ENCODE measurements at places on chromosomes 5 and 9.

- no peak for DNase-seq
Measured at GRCh38 chr5:156329171-156329611, 2.2 kb downstream of the SGCD start.

DNA sequence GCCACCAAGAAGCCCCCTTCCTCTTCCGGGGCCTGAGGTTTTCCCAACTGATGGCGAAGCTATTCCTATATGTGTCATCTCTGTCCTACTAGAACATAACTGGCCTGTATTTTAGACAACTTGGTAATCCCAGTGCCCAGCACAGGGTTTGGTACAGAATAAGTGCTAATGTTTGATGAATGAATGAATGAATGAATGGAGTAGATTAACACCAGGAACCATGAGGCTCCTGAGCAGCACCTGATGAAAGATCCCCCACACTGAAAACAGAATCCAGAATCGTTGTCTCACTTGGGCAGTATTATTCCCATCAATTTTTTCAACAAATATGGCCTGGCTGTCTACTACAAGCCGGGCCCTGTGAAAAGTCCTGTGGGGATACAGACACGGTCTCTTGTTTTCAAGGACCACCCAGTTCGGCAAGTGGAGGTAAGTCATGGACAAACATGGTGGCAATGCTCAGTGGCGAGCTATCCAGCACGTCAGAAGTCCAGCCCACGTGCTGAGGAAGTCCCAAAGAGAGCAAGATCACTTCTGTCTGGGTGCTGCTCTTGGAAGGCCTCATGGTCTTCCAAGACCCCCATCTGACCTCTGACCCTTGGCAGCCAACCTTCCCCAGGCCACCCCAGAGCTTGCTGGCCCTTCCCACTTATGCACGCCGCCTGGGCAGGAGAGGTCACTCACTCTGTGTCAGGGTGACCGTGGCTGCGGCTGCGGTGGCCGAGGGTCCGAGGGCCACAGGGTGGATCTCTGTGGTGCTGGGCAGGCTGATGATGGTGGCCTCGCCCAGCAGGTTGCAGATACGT is 1.0 kb downstream of the NAIF1 start:
- DNase-seq = no peak

DNA sequence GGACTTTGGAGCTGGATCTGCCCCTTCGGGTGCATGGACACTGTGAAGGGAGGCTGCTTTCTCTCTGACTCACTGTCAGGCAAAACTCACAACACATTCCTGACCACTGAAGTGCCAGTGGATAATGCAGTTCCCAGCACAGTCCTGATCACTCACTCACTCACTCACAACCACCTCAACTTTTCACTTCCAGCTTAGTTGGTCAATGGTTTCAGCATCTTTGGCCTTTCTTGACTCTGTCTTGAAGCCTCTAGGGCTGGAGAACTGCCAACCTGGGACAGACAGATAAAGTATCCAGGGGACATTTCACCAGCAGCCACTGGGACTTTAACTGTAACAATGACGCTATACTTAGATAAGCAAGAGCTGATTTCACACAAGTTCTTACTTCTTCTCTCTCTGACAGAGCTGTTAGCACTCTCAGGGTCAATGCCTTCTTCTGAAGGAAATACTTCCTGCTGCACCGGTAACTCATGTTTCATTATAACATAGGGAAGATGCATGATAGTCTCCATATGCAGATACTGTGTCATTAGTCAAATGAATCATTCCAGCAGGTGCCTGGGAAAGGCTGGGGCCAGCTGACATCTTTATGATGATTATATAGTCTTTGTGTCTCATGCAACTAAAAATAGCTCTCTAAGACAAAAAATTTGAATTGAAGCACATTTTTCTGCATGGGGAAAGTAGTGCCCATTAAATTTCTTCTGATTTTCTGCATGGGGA is 499.0 kb downstream of the SEMA5A start:
- no peak for DNase-seq

DNA sequence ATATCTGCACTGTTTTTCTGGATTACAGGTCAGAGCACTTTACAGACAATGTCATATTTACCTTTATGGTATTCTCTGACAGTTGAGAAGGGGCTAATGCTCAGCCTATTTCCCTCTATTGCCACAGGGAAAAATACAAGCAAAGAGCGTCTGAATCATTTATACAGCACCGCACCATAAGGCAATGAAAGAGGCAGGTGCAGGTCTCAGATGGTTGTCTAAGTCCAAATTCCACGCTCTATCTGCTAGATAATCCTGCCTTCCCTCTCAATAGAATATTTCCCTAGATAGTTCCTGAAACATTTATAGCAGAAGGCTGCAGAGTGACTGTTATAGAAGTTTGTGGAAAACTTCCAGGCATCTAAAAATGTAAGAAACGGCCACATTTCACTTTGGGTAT is 446.1 kb upstream of the CDH6 start:
- DNase-seq = no peak

DNA sequence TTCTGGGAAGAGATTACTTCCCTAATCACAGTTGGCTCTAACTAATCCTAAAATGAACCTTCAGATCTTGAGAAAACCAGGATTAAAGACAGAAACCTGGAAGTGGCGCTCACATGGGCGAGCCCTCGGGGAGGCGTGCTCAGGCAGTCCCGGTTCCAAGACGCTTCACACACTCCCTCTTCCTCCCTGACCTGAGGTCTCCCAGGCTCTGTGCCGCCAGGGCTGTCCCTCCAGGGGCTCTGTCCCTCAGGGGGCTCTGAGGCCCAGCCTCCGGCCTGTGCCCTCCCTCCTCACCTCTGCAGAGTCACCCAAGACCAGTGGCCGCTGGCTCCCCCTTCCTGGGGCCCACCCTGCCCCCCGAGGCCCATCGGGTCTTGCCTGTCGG is 10.2 kb downstream of the SLC9A3 start:
- no peak for DNase-seq

GRCh38 chr5:127935398-127935797 is 148.2 kb upstream of the SLC12A2 start:
- DNase-seq = no peak

DNA sequence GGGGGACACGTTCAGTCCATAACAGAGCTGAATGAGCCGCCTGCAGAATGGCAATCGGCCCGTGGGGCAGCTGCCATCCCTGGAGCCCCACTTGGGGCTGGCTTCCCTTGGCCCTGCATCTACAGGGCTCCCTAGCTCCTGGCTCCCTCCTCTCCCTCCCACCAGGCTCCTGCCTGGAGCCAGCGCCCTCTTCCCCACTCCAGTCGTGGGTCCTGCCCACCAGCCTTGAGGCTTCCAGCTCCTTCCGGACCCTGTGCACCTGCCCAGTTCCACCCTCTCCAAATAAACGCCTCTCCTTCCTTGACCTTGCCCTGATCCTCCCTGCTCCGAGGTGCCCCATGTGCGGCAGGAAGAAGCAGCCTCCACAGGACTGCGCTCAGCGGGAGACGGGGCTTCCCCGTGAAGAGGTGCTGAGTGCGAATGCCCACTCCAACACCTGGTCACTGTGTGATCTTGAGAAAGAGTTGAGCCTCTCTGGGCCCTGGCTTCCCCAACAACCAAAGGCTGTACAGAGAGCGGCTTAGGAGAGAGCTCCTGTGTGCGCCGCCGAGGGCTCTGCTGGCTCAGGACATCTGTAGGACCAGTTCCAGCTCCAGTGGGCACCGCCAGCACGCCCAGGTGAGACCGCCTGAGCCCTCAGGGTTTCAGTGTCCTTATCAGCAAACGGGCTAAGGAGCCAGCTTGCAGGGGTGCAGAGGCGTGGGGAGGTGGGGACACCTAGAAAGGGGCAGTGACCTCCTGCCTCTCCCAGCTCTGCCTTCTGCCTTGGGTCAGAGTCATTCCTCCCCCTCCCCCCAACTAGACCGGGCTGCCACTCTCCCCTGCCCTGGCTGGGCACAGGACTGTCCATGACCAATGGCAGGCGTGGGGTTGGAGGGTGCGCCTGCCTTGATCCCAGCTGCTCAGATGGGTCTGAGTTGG is 12.1 kb downstream of the C9orf50 start:
- DNase-seq = no peak

DNA sequence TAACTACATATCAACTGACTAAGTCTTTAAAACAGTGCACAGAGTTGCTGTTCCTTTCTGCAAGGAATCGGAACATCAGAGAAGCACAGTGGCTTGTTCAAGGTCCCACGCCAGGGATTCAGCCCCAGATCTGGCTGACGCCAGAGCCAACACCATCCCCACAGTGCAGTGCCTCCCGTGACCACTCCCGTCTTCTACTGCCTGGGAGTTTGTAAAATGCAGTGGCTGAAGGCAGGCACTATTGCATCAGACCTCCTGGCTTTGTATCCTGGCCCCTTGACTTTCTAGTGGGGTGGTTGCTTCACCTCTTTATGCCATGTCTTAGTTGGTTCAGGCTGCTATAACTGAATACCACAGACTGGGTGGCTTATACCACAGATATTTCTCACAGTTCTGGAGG is 131.0 kb downstream of the NSG2 start:
- DNase-seq = no peak

GRCh38 chr9:121239851-121240250 is 28.1 kb upstream of the GSN start:
- DNase-seq = no peak

DNA sequence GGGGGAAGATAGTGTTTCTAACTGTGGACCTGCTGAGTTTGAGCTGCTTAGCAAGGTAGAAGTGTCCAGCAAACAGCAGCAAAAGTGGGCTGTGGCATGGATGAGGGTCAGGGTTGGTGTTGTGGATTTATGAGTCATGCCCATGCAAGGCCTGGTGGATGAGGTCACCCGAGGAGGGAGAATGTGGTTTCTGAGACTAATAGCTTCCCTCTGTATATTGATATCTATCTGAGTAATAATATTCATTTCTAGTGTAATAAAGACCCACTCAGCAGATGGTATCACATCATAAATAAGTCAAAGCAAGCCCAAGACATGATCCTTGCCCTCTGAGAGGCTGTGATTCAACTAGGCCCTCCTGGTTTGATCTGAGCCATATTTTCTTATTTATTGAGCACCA is 597.8 kb upstream of the CLINT1 start:
- no peak for DNase-seq

- DNase-seq = no peak
Measured at GRCh38 chr9:98647236-98647635, 61.5 kb downstream of the GABBR2 start.

- DNase-seq = no peak
Measured at GRCh38 chr5:593511-593910, 18.6 kb upstream of the CEP72 start.

DNA sequence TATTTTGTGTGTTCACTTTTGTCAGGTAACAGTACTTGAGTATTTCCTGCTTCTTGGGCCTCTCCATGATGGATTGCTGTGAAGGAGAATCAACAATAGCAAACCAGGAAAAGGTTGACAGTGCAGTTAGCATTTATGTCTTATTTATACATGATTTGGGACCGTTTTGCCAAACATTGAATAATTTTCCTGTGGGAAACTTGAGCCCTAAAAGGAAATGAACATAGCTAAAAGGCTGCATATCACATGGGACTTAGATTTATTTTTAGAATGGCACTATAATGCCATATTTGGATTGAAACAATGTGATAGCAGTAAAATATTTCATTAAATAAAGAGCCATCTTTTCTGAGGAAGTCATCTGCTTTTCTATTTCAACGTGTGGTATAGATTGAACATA is 15.3 kb downstream of the GPR21 start:
- no peak for DNase-seq

DNA sequence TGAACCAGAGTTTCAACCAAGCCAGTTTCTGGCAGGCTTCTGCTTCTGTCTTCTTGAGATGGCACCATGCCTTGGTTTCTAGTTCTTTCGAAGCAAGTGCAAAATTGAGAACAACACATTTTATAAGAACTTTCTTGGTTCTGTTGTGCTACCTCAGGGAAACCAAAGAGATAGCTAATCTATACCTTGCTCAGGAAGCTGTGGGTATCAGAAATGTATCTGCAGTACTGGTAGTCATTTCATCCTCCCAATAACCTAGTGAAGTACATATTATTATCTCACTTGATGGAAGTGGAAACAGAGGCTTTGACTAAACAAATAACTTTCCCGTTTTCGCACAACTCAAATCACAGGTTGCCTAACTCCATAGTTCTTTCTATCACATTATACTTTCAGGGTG is 246.6 kb downstream of the ENC1 start:
- DNase-seq = no peak

DNA sequence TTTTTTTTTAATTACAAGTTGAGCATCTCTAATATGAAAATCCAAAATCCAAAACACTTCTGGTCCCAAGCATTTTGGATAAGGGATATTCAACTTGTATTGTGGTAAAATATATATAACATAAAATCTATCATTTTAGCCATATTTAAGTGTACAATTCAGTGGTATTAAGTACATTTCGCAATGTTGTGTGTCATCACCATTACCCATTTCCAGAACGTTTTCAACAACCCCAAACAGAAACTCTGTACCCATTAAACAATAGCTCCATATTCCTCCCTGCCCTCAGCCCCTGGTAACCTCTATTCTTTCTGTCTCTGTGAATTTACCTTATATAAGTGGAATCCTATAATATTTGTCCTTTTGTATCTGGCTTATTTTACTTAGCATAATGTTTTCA is 24.9 kb downstream of the TICAM2 start:
- DNase-seq = no peak

- no peak for DNase-seq
Measured at GRCh38 chr5:171428809-171429542, 9.5 kb downstream of the FGF18 start.

DNA sequence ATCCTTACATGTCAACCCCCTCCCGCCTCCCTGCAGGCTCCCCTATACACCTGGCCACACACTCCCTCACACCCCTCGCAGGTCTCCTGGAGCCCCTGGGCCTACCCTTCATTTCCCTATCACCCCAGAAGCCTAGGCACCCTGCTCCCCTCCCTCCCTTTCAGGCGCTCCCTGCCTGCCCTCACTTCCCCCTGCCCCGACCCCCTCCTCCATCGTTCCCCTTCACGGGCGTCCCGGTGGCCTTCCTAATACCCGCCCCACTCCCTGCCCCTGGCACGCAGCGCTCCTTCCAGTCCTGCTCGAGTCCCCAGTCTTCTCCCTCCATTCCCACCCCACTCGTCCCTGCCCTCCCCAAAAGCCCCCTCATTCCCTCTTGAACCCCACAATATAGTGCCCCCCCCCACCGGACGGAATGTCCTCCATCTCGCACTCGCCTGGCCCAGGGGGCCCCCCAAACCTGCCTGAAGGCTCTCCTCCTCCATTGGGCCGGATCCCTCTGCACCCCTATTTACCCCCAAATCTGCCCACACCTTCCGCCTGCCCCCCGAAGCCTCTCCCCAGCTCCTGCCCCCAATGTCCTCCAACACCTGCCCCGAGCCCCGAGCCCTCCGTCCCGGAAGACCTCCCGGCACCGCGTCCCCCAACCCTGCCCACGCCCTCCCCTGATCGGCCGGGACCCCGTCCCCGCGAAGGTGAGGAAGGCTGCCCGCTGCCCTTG is 746 bp downstream of the STRBP start:
- peak; percentile 47 for DNase-seq

- DNase-seq = no peak
Measured at GRCh38 chr5:94793816-94794198, 175.3 kb downstream of the SLF1 start.

GRCh38 chr5:147857302-147858129 is 21.0 kb upstream of the SCGB3A2 start:
- peak; percentile 71 for DNase-seq

Measured in glutamatergic neuron (in vitro differentiated cells).